HFF-Myc (cell line): ENCODE measurements at places on chromosomes 4 and X.

- no peak for DNase-seq
Measured at GRCh38 chrX:124346117-124346876, at the start of gene SH2D1A. TSS of gene SH2D1A (plus strand) at chrX:124346563. CDS start at chrX:124346643, 80 bp downstream.

DNA sequence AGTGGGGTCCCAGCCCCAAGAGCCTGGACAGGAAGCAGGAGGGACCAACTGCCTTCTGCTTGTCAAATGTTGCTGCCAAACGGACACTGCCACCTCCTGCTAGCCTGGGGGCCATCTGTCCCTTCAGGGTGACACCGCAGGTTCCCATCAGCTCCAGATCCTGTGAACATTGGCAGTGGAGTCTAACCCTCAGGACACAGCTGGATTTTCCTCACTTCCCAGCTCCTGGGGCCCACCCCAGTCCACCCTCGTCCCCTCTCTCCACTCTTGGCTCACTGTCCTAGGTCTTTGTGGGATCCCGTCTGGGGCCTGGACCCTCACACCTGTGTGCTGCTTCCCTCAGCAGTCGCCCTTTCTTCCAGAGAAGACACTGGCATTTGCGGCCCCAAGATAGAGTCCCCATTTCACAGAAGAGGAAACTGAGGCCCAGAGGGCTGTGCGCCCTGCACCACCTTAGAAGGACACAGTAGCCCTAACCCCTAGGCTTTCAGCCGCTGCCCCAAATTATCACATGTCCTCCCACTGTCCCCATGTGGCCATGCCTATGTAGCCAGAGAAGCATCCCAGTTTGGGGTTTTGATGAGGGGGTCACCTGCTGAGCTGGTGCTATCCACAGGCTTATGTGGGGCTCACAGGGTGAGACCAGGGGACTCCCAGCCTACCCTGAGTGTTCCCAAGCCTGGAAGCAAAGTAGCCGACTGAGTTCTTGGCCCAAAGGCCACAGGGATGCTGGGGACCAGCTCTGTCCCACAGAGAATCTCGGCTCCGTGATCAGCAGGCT lies 20.1 kb downstream of the PPP2R2C start:
- DNase-seq: no peak

- DNase-seq: no peak
Measured at GRCh38 chr4:699816-700580, 5.6 kb upstream of the PCGF3 start.

DNA sequence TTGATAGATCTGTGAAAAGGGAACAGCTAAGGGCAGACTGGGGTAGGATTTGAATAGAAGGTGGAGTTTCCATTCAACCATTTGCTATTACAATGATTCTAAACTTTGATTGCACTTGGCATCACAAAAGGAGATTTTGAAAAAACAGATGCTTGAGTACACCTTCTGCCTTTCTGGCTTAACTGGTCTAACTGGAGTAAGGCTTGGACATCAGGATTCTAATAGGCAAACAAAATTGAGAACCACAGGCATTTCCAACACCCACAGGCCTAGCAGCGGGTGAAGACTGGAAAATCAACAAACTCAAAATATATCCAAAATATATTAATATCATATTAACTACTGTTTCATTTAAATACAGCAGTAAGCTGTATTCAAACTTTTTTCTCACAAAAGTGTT lies 1.9 kb upstream of the VEGFC start:
- DNase-seq: no peak

DNA sequence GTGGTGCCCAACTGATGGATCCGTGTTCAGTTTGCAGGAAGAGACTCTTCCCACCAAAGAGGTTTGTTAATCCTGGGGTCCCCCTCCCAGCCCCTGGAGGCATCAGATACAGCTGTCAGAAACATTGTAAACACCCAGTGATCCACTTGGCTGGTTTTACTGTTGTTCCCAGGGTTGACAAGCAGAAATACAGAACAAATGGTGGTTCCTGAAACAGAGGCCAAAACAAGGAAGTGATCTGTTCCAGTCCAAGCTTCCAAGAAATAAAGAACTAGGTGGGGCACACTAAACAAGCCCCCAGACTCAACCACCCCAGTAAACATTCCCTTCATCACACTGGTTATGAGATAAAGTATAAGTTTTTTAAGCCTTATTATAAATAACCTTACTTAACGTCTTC lies 1.4 kb downstream of the TMLHE start:
- DNase-seq: no peak

DNA sequence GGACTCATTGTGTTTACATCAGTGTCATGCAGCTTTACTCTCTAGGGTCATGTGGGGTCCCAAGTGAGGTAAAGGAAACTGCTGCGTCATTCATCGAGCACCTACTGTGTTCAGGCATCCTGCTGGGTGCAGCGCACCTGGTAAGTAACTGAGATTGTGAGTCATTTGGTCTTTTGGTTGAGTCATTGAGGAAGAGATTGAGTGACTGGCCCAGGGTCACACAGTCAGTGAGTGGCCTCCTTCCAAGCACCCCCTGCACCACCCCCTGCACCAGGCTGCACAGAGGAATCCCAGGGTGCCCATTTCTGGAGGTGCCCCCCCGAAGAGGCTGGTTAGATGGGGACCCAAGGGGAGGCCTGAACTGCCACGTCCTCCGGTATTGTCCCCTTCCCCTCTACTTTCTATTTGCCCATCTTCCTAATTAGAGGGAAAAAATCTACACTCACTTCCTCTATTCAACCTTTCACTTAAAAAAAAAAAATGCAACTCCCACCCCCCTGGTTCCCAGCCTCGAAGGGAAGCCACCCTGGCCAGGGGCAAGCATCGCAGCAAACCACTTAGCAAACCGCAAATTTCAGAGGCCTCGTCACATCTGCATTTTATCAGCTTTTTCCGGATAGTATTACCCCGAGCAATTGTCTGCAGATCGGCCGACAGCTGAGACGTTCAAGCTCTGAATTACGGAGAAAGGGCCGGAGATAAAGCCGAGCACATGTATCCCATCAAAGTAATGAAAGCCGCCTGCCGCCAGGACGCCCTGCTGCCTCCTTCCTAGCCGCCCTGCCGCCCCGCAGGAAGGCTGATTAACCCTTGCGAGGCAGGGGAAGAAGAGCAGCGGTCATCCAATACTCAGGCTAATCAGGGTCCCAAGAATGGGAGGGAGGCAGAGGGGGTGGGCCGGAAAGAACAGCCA lies 96.3 kb upstream of the MSX1 start:
- DNase-seq: peak; percentile 98

DNA sequence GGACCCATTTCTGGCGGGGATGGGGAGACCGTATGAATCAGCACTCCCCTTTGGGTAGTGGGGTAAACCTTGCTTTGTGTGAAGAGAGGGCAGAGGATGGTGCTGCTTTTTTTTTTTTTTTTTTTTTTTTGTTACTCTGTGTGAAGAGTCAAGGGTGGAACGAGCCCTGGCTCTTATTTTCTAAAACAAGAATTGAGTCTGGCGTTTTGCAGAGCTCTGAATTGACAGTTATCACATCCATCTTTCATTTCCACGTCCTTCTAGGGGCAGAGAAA lies 1.2 kb downstream of the SLAIN2 start:
- no peak for DNase-seq

DNA sequence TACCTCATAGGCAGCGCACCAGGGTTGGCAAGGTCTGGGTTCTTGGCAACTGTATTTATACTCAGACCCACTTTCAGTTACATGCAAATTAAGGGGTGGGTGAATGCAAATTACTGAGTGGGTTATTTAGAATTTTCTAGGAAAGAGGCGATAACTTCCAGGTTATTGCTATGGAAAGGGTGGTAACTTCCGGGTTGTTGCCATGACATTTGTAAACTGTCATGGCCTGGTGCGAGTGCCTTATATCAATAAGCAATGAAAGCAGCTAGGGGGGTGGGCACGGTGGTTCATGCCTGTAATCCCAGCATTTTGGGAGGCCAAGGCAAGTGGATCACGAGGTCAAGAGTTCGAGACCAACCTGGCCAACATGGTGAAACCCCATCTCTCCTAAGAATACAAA lies 57.5 kb upstream of the SLC7A3 start:
- no peak for DNase-seq

DNA sequence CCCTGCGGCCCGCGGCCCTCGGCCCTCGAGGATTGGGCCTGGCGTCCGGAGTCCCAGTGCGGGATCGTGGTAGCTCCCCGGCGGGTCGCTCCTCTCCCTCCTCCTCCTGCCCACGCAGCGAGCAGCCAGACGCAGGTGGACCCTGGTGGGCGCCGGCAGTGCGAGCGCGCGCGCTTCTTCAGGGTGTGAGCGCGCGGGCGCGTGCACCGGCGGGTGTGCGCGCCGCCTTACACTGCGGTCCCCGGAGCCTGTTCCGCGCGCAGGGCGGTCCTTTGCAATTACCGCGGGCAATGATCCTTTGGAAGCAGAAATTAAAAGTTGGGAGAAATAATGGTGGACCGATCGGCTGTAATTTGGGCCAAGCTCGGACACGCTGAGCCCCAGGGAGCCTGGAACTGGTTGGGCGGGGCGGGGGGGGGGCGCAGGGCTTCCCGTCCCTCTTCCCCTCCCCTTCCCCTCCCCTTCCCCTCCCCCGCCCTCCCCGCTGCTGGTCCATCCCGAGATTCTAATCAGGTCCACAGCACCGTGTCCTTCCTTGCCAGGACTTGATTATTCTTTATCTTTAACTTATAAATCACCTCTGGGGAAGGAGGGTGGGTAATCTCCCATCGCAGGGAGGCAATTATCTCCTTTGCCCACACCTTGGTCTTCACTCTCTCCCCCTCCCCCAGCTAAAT lies 1.6 kb upstream of the NKX1-1 start:
- DNase-seq: no peak

DNA sequence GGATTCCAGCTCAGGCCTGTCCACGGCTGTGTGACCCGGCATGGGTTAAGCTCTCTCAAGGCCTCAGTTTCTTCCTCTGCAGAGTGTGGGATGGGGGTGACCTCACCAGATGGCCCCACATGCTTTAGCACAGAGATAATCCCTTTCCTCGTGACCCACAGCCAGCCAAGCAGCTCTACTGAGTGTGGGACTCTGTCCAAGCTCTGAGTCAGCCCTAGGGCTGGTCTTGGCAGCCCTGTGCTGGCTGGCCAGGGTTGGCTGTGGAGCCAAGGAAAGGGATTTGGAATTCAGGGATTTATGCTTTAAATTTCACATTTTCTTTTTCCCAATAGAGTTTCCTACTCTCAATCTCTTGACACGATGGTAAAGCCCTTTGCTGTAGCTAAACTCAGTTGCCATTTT lies 19.7 kb upstream of the SPON2 start:
- DNase-seq: peak; percentile 94

DNA sequence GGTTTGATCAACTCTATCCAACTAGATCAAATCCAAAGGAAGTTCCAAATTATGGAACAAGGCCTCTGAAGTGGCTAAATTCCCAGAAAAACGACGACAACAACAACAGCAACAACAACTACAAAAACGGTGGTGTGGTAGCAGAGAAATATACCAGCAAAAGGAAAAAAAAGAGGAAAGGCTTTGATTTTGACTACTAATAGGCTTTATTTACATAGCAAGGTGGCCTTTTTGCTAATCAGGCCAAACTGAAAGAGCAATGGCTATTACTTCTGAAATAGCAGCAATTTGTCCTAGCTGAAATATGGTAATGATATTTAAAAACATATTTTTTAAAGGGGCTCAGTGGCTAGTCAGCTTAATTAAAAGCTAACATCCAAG lies 40.8 kb upstream of the TMPRSS11E start:
- no peak for DNase-seq

- peak; percentile 52 for DNase-seq
Measured at GRCh38 chr4:40055863-40056715, 561 bp upstream of the N4BP2 start.

- DNase-seq: no peak
Measured at GRCh38 chrX:107566604-107567262, 61.6 kb upstream of the PRPS1 start.

DNA sequence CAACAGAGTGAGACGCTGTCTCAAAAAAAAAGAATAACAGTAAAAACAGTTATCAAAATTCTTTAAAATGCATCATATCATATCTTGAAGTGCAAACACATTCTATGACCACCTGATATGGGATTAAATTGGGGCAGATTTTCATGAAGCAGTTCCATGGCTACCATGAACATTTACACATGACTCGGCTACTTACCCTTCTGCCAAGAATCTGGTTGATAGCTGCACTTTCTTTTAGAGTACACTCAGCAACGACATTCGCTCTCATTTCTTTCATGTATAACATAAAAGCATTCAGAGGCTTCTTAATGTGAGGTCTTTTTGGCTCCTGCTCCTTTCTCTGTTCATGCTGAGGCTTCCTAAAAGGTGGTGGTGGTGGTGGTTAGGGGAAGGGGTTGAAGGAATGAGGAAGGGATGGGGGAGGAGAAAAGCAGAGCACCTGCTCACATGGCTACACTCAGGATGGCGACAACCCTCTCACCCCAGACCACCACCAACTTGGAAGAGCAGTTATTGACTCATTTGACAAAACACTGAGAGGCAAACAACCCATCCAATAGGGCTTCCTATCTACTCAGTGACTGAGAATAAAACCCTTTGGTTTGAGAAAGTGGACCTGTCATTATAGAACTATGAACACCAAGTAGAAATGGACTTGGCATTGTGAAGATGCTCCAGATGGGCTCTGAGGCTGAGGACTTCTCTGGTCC lies 88.5 kb downstream of the HADH start:
- DNase-seq: no peak

DNA sequence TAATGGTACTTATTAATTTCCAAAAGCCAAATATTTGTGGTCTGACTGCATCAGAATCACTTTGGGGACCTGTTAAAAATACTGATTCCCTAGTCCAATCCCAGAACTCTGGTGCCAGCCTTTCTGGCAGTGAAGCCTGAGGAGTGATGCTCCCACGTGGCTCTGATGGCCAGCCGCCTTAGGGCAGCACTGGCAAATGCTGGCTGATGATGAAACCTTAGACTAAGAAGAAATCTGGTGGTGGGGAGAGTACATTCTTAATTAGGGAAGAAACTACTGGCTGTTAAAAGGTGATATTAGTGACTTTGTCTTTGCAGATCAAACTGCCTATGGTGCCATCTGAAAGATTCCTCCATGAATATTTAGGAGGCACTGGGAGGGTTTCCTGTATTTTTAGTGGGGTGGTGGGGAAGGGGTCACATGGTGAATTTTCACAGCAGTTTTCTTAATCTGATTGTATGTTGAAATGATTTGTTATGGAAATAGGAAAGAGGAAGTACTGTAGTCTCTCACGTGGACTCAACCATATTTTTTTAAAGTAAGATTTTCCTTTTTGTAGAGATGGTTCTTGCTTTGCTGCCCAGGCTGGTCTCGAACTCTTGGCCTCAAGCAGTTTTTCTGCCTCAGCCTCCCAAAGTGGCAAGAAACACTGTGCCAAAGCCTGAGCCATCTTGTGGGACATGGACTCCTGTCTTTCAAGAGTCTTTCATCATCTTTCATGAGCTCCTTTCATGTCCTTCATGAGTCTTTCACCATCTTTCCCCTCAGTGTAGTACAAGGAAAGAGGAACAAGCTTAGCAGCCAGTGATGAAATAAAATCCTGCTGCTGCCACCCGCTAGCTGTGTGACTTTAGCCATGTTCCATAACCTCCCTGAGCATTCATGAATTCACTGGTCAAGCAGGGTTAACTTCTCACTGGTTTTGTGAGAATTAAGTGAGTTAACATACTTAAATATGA lies 90.8 kb downstream of the ZNF330 start:
- no peak for DNase-seq

- DNase-seq: no peak
Measured at GRCh38 chr4:13541176-13541604, 3.1 kb downstream of the NKX3-2 start.
